ENCODE measurements at places on chromosomes 12 and 14. TPM values are rescaled to one million over a fixed set of nuclear protein-coding genes. Genes with fewer than 3 reads are reported as not detected.

NRXN3 gene
- 17.1 TPM for total RNA-seq

IRAK3 gene
- total RNA-seq = 34.5 TPM

PSME1 gene
- 106 TPM for total RNA-seq

DNA sequence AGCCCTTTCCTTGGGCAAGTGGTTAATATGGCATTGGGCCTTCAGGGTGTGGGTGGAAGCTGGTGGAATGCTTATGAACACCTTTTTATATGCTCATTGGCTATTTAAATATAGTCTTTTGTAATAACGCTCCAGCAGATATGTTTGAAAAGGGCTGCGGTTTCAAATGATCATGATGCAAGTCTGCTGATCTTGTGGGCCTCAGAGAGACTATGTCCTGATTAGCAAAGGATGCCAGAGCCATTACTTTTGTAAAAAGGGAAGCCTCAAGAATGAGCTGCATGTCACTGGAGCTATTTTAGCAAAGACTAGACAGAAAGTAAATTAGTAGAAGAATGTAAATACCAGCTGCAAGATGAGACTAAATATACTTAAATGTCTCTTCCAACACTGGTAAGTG, 200.5 kb downstream of the GXYLT1 start:
- DNase-seq = no peak
- H3K27me3 ChIP-seq = no peaks in the 10 kb centered on the region
- H3K4me1 ChIP-seq = no peaks in the 10 kb centered on the region

DNA sequence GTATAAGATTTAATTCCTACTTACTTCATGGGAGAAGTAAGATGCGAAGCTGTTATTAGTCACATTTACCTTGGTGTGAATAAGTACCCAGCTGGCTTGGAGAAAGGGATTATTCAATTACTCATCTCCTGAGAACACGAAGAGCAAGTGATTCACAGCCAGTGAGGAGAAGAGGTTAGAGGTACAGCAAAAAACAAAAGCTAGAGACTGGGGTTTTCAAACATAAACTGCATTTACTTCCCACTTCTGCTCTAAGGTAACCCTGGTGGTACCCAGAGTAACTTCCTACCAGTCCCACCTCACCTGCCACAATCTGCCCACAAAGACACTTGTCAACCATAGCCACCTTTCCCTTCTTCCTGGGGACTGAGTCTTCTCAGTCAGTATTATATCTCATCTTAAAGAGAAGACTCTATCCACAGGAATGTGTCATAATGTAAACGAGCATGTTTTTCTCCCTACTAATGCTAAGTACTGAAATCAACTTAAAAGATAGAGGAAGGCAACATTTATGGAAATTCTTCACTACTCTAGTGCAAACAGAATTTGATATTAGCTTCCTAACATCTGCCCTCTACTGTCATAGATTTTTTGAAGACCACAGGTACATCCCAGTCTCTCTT, 6.0 kb upstream of the IL22 start:
- no peak overlapping the region for H3K27ac ChIP-seq
- H3K27me3 ChIP-seq = no peaks in the 10 kb centered on the region
- no peaks in the 10 kb centered on the region for H3K36me3 ChIP-seq
- H3K4me3 ChIP-seq = no peak overlapping the region

DNA sequence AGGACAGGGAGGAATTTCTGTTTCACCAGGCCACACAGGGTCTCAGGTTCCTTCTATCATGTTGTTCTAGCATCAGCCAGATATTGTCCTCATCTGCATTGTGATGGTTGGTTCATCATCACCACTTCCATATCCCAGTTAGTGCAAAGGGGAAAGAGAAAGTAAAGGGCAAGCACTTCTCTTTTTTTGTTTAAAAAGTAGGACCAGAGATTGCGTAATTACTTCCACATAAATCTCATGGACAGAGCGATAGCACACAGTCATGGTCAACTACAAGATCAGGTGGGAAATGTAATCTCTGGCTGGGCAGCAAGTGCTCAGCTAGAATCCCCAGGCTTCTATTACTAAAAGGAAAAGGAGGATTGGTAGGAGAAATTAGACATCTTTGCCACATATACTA, 155.1 kb downstream of the KIF21A start:
- no peak overlapping the region for H3K27ac ChIP-seq
- H3K36me3 ChIP-seq = no peaks in the 10 kb centered on the region
- H3K27me3 ChIP-seq = no peaks in the 10 kb centered on the region
- no peaks in the 10 kb centered on the region for H3K4me1 ChIP-seq
- DNase-seq = no peak
- H3K4me3 ChIP-seq = no peak overlapping the region

GRCh38 chr12:63397807-63398206, 246.8 kb upstream of the AVPR1A start:
- DNase-seq = no peak
- no peaks in the 10 kb centered on the region for H3K4me1 ChIP-seq
- no peaks in the 10 kb centered on the region for H3K27me3 ChIP-seq
- H3K27ac ChIP-seq = no peak overlapping the region

DNA sequence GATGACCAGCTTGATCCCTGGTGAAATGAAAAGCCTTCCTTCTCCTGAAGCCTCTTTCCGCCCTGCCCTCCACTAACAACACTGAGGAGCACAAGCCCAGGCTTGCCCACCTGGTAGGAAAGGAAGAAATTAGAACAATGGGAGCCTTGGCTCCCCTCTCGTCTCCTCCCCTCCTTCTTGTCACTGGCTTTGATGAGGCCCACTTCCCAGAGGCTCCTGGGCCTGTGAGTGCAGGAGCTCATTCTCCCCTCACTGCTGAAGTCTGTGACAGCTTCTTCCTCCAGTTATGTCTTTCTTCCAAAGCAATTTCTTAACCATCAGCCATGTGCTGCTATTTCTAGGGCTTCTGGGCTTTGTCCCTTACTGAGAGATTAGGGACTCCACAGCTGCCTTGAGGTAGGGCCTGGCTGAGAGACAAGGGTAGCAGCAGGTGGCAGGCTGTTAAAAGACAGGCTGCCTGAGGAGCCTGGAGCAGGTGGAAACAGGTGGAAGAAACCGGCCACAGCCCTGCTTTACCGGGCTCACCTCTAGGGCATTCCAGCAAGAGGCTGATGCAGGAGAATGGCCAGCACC, 53.6 kb upstream of the SRSF5 start:
- peaks cover 39% of the 10 kb centered on the region for H3K4me1 ChIP-seq
- peaks cover 17% of the 10 kb centered on the region for H3K36me3 ChIP-seq
- no peaks in the 10 kb centered on the region for H3K27me3 ChIP-seq
- H3K4me3 ChIP-seq = no peak overlapping the region

DNA sequence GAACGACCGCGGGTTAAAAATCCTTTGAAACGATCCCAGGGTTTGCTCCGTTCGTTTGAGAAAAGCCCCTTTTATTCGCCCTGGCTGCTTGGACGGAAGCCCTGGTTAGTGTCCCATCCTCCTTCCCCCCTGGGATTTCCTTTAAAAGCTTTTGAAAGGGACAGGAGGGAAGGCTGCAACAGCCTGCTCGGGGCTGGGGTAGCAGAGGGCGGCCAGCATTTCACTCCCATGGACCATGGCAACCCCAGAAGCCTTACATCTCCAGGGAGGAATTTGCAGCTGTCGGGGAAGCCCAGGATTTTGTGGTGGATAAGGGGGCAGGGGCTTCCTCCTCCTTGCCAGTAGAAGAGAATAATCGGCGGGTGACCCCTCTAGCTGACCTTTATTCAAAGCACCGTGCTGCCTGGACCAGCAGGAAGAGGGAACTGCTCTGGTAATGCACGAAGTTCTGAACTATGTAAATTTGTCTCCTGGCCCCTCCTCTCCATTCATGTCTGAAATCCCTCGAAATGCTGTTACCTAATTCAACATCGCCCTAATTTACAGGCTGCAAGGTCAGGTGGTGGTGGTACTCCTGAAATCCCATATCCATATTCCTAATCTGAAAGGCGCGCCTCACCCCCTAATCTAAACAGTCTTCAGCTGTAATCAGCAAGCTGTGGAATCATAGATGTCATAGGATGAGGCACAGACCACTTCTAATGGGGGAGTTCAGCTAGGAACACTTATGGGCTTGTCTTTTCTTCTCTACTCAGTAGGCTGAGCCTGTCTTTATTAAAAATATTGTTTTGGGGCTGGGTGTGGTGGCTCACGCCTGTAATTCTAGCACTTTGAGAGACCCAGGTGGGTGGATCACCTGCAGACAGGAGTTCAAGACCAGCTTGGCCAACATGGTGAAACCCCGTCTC, 1.0 kb upstream of the CLIP1 start:
- peaks cover 13% of the 10 kb centered on the region for H3K4me1 ChIP-seq
- no peaks in the 10 kb centered on the region for H3K36me3 ChIP-seq
- peak overlapping the region; percentile 99 for H3K4me3 ChIP-seq
- H3K27me3 ChIP-seq = no peaks in the 10 kb centered on the region
- H3K27ac ChIP-seq = peak overlapping the region; percentile 43

- peaks cover 17% of the 10 kb centered on the region for H3K4me1 ChIP-seq
- no peak for DNase-seq
- H3K27me3 ChIP-seq = no peaks in the 10 kb centered on the region
- H3K4me3 ChIP-seq = peak overlapping the region; percentile 90
- peak overlapping the region; percentile 94 for H3K27ac ChIP-seq
Observed at GRCh38 chr14:102138535-102138934, 1.2 kb upstream of the WDR20 start.

DNA sequence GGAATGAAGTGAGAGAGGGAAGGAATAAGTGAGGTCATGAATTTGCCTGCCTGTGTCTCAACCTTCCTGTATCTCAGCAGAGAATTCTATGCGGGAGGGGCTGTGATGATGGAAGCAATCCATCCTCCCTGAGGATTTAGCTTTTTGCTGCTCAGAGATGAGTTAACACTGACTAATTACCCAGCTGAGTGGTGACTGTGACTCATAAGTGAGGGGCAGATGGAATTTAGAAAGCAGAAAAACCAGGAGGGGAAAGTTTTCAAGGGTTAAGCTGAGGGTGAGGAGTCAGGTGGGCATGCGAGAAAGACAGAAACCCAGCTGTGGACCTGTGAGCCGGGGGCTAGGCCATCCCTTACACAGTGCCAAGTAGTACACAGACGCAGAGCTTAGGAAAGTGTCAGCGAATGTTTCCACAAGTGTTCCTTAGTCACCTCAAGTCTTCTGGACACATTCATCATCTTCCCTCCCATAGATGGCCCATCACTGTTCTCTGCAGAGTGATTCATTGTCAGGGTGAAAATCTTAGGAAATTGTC, 277.9 kb downstream of the IPO8 start:
- H3K27ac ChIP-seq = no peak overlapping the region
- DNase-seq = peak; percentile 19
- no peaks in the 10 kb centered on the region for H3K27me3 ChIP-seq
- no peak overlapping the region for H3K4me3 ChIP-seq

All from tibial nerve (tissue), 4 donors.